Hematopoietic multipotent progenitor cell treated with erythropoietin and hydrocortisone succinate and interleukin-3 and kit ligand, for 6 days (in vitro differentiated cells): ENCODE measurements at places on chromosomes 3 and 15.
A peak's percentile ranks its signal among the peaks of the same experiment; 100 is the strongest.

DNA sequence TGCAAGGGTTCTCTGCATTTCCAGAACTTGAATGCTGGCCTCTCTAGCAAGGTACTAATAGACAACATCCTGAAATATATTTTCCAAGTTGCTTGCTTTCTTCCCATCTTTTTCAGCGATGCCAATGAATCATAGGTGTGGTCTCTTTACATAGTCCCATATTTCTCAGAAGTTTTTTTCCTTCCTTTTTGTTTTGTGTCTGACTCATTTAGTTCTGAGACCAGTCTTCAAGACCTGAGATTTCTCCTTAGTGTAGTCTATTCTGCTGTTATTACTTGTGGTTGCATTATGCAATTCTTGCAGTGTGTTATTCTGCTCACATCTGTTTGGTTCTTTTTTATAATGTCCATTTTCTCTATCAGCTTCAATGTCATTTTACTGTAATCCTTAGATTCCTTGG, 1265.0 kb upstream of the ALCAM start:
- no peak for DNase-seq

- peak; percentile 80 for DNase-seq
These were observed 740 bp upstream of the ZBTB47 start for GRCh38 chr3:42652611-42653302.

DNA sequence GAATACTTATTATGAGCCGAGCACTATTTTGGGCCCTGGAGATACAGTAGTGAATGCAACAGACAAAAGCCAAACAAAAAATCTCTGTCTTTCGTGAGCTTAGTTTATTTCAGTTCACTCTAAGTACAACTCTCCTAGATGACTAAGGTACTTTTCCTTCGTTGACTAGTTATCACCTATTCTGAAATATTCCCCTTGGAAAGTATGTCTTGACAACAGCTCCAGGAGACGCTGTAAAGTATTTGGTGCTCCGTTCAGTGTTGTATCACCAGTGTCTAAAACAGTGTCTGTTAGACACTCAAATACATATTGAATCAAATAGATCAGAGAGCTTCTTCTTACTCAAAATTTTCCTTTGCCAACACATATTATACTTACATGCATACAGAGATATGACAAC, 119.6 kb downstream of the TFDP2 start:
- no peak for DNase-seq

GRCh38 chr15:74389241-74390048, 22.0 kb upstream of the CYP11A1 start:
- DNase-seq: peak; percentile 99

DNA sequence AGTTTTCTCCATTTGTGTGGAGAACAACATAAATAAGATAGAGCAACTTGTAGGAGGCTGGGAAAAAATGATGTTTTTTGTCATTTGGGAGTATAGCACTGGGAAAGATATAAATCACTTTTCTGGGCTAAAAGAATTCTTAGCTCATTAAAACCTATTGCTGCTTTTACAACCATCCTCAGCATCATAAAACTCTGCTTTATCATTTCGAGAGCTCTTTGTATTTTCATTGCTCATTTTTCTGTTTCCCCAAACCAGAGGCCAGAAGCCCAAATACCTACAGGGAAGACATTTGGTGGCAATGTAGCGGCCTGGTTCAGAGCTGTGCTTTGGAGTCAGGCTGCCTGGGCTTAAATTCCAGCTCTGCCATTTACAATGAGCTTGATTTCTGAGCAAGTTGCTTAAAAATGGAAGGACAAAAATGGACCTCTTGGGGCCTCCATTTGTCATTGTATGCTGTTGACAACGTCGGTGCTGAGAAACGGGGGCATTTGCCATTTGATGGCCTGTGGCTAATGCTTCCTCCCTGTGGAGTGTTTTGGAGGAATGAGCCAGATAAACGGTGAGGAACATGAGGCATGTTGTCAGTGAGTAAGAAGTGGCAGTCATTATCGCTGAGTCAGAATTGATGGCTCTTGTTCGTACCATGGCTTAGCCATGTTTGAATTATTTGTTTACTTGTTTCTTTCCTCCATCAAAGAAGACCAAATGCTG, 260.0 kb downstream of the EBLN2 start:
- DNase-seq: no peak

DNA sequence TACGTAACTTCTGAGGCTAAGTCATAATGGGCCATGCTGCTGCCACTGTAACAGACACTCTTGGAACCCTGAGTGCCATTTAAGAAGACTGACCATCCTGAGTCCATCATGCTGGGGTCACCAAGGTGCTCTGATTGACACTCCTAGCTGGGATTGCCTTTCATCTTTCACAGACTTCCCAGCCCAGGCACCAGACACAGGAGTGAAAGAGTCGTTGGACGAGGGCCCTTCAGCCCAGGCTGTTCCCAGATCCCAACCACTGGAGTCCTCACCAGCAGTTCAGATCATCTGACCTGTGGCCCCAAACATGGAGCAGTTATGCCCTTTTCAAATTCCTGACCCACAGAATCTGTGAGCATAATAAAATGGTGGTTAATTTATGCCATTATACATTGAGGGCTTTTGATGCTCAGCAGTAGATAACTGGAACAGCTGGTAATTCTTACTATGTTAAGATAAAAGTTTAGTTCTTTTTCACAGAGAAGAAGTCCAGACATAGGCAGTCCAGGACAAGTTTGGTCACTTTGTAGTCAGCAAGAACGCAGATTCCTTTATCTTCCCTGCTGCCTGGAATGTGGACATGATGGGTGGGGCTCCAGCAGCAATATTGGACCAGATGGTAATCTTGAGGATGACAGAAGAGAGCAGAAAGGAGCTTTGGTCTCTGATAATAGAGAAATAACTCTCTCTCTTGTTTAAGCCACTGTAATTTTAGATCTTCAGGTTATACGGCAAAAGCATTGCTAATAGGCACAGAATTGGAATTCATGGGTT, 7.3 kb upstream of the EHD4 start:
- peak; percentile 51 for DNase-seq

DNA sequence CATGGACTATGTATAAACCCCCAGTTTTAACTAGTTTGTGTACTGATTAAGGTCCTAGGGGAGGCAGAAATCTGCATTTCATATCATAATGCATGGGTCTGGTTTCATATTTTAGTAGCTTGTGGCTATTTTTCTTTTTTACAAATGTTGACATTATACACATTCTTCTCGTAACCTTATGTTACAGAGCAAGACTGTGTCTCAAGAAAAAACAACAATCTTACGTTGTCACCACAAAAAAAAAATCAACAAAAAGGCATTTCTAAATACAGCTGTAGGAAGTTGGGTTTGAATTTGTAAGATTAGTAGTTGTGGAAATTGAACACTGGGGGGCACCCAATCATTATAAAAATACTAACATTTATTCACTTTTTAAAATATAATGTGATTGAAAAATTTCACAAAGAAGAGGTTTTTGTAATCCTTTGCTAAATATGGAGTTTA, 17.9 kb downstream of the SERP1 start:
- peak; percentile 71 for DNase-seq

DNA sequence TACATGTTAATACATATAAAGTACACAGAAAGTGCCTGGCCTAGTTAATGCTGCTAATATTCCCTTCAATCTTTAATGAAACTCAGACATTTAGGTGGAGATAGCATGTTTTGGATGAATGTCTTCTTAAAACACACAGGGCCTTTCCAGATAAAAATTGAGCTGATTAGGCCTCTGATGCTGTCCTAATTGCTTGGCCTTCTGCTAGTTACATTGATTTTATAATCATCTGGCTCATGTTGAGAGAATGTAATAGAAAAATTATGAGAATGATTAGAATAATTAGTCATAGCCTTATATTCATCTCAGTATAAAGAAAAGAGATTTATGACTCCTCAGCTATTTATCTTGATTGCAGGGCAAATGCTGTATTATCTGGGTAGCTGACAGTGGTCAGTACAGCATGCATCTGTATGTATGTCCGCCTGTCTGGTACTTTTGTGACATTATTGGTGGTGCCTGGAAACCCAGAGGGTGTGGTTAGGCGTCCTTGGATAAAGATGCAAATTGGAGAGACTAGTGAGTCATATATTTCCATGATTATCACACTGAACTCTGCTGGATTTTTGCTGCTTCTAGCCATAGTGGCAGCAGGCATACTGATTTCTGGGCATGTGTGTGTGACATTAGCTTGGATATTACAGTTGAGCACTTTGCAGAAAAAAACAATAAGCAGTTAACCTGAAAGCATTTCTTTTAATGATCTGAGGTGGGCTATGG, 120.8 kb downstream of the FEZF2 start:
- DNase-seq: no peak

- peak; percentile 58 for DNase-seq
These were observed 19.1 kb upstream of the FSIP1 start for GRCh38 chr15:39801641-39802309.

DNA sequence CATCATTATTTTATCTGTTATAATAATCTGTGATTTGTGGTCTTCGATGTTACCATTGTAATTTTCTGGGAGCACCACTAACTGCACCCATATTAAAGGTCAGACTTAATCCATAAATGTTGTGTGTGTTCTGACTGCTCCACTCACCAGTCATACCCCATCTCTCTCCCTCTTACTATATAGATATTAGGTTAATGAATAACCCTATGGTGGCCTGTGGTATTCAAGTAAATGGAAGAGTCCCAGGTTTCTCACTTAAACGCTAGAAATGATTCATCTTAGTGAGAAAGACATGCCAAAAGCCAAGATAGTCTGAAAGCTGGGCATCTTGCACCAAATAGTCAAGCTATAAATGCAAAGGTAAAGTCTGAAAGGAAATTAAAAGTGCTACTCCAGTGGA, 1358.5 kb downstream of the ROBO2 start:
- no peak for DNase-seq

DNA sequence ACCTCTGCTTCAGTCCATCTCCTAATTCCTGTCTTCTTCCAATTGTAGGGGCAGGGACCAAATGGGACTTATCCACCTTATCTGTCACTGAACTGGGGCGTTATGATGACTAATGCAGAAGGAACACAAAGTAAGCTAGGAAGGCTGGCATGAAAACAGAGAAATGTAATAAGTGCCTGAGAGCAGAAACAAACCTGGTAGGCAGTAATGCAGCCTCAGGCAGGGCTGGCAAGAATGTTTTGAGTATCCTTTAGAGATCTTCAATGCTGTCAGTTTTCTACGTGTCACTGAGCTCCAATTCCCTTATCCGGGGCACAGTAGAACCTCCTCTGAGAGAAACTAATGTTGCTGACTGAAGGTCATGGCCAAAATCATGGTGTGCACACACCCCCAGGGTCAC, 246.2 kb upstream of the TBL1XR1 start:
- DNase-seq: no peak

DNA sequence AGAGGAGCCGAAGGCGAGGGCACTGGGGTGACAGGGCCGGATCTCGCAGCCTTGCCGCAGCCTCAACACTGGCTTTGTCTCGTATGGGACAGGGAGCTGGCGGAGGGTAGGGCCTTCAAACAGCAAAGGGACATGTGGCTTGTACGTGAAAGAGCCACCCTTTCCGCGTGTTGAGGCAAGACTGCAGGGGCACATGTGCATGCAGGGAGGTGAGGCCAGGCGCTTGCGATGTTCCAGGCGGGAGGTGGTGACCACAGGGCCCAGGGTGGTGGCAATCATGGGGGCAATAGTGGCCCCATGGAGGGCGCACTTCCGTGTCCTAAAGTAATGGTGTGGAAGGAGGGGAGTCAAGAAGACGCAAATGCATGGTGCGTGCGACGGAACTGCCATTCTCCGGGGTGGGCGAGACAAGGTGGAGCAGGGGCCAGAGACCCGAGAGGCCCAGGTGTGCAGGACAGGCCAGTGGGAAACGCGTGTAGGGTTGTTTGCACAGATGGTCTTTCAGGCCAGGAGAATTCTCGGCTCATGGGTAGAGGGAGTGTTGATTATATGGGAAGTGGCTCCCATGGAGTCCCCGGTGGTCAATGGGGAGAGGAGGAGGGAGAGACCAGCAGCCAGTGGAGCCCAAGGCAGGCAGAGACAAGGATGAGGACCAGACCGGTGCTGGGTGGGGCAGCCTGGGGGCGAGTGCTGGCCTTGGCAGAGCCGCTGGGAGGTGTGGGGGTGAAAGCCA, 45.8 kb upstream of the PCSK6 start:
- DNase-seq: no peak

DNA sequence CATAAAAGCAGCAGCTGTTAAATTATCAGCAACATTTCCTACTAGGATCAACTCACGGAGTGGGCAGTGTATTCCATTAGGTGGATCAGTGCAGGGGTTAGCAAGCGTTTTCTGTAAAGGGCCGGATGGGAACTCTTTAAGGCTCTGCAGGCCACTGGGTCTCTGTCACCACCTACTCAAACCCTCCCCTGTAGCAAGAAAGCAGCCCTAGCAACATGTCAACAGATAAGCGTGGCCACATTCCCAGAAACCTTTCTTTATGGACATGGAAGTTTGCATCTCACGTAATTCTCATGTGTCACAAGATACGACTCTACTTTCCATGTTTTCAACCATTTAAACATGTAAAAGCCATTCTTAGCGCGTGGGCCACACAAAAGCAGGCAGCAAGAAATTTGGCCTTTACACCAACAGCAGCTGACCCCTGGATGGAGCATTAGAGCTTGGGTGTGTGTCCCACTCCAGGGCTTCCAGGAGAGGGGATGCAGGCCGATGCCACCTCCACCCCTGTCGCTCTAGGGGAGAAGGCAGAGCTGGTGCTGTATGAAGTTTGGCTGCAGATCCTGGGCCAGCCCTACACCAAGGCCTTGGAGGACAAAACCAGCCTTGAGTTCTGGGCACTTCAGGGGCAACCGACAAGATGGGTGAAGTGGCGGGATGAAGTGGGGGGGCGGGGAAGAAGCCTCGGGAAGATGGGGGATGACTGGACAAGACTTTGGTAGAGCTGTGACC, 48.2 kb upstream of the CSPG4 start:
- no peak for DNase-seq

GRCh38 chr3:124576565-124577493, 153.4 kb upstream of the UMPS start:
- no peak for DNase-seq

- peak; percentile 35 for DNase-seq
These were observed 20.7 kb upstream of the POC1A start for GRCh38 chr3:52174896-52175295.

- peak; percentile 14 for DNase-seq
These were observed 62.7 kb upstream of the OSTN start for GRCh38 chr3:191136347-191136746.

GRCh38 chr3:103134023-103134724, 699.4 kb downstream of the ZPLD1 start:
- no peak for DNase-seq

- no peak for DNase-seq
These were observed 317.4 kb downstream of the C3orf38 start for GRCh38 chr3:88467191-88467590.

DNA sequence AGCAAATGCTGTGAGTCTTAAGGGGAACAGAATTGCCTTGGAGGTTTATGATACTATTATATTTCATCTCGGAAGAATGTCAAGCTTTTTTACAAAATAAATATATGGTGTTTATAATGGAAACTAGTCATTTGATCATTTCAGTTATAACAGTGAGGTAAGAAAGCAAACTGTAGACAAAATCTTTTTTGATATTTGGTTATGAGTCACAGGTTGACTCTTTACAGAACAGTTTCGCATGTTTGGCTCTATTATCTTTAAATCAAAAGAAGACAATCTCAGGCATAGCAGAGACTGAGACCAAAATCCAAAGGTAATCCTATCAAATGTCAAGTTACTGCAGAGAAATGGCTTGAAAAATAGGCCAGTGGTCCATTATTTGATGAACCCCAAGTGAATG, 490.9 kb upstream of the MDFIC2 start:
- no peak for DNase-seq
